ENCODE measurements at places on chromosomes 1 and 21.
A peak's percentile ranks its signal among the peaks of the same experiment; 100 is the strongest.

DNA sequence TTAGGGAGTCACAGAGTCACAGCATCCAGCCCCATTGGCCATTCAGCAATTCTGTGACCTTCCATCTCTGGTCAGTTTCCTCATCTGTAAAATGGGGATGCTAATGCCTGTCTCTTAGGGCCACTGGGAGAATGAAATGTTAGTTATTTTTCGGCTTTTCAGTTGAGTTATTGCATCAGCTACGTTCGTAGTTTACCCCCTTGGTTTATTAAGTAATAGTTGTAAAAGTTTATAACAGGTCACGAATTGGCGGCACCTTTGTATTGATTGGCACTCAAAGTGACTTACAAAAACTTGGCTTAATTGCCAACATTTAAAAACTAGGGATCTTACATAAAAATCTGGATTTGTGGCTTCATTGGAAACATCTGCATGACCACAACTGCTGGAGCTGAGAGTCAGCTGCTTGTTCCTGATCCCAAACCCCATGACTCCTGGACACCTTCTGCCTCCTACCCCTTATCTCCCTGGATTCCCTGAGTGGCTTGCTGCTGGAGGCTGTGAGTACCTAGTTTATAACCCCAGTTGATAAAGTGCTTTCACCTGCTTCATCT lies 23.0 kb upstream of the SLC1A7 start:
- no peak for DNase-seq

GRCh38 chr1:155591770-155592169 lies 18.2 kb upstream of the MSTO1 start:
- no peak for DNase-seq

DNA sequence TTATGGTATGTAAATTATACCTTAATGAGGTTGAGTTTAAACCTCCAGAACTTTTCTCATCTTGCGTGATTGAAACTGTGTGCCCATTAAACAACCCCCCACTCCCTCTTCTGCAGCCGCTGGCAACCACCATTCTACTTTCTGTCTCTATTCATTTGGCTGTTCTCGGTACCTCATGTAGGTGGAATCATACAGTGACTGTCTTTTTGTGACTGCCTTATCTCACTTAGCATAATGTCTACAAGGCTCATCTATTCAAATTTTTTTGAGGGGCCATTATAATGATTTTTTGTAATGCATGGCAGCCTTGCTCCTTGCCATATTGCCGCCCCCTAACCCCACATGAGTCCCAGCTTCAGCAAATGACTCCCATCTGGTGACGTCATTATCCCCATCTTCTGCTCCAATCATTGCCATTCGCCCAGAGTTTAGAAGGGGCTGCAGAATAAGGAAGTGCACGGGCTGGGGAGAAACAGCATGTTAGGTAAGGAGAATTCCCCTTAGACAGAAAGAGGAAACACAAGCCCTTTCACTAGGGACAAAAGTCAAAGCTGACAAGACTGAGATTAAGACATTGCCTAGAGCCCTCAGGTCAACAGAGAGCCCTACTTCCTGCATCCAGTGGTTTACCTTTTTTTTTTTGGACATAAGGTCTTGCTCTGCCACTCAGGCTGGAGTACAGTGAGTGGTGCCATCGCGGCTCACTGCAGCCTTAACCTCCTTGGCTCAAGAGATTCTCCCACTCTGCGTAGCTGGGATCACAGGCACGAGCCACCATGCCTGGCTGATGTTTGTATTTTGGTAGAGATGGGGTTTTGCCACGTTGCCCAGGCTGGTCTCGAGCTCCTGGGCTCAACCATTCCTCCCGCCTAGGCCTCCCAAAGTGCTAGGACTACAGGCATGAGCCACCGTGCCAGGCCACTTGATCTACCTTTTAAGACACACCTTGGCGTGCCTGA lies 78.4 kb upstream of the ERRFI1 start:
- no peak for DNase-seq

DNA sequence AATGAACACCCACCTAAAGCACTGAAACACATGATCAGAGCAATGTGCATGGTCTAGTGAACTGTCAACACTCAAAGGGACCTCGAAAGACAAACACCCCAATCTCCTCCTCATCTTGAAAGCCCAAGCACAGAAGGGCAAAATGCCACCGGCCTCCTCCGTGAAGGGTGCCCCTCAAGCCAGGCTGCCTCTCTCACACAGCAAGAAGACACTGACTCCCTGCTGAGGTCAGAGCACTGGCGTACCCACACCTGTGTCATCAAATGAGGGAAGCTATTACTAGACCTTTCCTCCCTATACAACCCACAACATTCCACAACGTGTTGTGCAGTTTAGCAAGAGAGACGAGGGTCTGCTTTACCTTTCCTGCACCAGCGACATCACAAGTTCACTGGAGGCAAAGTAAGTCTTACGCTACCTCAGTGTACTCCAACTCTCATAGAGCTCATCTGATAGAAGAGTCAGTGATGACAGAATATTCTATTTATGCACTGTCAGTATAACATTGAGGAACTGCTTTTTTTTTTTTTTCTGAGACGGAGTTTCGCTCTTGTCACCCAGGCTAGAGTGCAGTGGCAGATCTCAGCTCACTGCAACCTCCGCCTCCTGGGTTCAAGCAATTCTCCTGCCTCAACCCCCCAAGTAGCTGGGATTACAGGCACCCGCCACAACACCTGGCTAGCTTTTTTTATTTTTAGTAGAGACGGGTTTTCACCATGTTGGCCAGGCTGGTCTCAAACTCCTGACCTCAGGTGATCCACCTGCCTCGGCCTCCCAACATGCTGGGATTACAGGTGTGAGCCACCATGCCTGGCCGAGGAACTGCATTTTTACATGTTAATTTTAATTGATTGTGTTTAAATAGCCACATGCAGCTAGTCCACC lies 3.3 kb downstream of the SH3BP5L start:
- no peak for DNase-seq

DNA sequence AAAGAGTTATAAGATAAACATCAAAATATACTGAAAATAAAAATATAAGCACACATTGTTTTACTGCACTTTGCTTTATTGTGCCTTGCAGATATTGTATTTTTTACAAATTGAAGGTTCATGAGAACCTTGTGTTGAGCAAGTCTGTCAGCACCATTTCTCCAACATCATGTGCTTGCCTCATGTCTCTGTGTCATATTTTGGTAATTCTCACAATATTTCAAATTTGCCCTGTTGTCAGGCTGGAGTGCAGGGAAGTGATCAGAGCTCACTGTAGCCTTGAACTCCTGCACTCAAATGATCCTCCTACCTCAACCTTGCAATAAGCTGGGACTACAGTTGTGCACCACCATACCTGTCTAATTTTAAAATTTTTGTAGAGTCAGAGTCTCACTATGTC lies 21.3 kb upstream of the CNIH3 start:
- no peak for DNase-seq

- DNase-seq: no peak
These were observed 159.5 kb downstream of the LTN1 start for GRCh38 chr21:28833182-28833581.

GRCh38 chr1:58979086-58979485 lies 195.2 kb upstream of the JUN start:
- DNase-seq: no peak

GRCh38 chr1:25469177-25469576 lies 38.5 kb downstream of the MACO1 start:
- DNase-seq: no peak

- DNase-seq: no peak
These were observed 14.1 kb downstream of the NTRK1 start for GRCh38 chr1:156874572-156875340.

- DNase-seq: peak; percentile 19
These were observed 23.4 kb upstream of the TSPAN2 start for GRCh38 chr1:115112496-115113375.

GRCh38 chr1:10624256-10625050 lies 149.7 kb downstream of the PEX14 start:
- DNase-seq: no peak

GRCh38 chr1:167533851-167534300 lies 15.5 kb upstream of the CD247 start:
- DNase-seq: peak; percentile 54

GRCh38 chr1:221841251-221841982 lies 99.5 kb upstream of the DUSP10 start:
- no peak for DNase-seq

All from stimulated activated CD4-positive, alpha-beta T cell treated with anti-CD3 and anti-CD28 coated beads, Interleukin-1b, Interleukin-23, amount 100 ng/mL, for 48 hours (primary cell).